ENCODE measurements at places on chromosomes 4 and X.

DNA sequence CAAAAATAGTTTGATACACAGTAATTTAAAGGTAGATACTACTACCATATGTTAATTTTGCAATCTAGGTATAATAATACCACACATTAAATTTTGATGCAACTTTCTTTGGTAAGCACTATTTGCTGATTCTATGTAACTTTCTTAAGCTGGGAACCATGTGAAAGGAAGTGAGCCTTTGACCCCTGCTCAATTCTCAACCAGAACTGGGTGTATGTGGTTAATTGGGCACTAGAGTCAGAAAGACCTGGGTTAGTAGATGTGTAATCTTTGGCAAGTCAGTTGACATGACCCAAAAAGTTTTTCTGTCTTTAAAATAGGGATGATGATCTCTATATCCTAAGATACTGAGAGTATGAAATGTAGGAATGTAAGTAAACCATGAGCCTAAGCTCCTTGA, 22.4 kb downstream of the TLR2 start:
- no peak for DNase-seq

DNA sequence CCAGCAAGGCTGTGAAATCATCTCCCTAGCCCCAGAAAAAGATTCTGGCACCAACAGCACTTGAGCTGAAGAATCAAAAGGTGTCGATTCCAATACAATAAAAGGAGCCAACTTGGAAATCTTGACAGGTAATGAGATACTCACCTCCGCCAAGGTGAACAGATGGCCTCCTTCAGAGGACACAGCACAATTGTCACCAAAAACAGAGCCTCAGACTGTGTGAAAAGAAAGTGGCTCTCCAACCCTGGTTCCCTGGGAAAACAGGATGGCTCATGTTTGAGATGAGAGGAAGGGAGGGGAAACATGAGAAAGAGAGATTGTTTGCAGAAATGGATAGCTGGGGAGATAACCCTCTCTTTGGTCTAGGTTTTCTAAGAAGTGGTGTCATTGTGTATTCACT, 168.9 kb downstream of the HS3ST1 start:
- DNase-seq: no peak

GRCh38 chr4:174317531-174317930, 33.8 kb downstream of the CEP44 start:
- DNase-seq: peak; percentile 57

GRCh38 chrX:22041907-22042530, 9.9 kb downstream of the PHEX start:
- no peak for DNase-seq

- DNase-seq: no peak
Observed at GRCh38 chrX:71581210-71581609, 3.0 kb downstream of the GCNA start.

DNA sequence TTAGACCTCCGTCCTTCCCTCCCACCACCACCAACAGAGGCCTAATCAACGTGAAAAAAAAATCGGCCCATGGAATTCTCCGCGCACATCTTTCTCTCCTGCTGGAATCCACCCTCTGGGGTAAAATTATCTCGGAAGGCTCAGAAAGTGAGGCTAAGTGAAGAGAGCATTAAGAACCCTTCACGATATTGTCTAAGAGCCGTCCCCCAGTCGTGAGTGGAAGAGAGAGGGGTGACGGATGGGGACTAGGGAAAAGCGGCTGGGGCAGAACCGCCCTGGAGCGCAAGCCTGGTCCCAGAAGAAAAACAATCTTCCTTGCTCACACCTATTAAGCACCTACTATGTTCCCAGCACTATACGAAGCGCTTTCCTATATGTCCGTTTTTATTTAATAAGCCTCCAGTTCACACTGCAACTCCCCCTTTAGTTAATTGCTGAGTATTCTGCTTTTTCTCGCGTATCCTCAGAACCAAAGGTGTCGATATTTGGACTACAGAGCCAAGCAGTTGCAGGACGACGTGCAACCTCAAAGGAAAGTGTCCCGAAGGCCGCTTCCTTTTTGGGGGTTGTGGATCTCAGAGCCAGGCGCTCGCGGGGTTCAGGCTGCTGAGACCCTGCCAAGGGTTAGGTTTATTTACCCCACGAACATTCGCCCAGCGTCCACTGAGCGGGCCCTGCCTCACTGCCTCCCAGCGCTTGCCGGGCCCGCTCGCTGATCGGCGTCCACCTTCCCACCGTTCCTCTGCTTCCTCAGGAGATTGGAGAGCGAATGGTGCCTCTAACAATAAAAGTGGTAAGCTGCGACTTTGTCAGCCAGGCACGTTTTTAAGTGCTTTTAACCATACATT, 889 bp downstream of the MGARP start:
- DNase-seq: no peak

GRCh38 chr4:61041527-61041926, 158.6 kb upstream of the ADGRL3 start:
- no peak for DNase-seq

- DNase-seq: peak; percentile 15
Observed at GRCh38 chr4:140653718-140654494, 85.1 kb upstream of the UCP1 start.

DNA sequence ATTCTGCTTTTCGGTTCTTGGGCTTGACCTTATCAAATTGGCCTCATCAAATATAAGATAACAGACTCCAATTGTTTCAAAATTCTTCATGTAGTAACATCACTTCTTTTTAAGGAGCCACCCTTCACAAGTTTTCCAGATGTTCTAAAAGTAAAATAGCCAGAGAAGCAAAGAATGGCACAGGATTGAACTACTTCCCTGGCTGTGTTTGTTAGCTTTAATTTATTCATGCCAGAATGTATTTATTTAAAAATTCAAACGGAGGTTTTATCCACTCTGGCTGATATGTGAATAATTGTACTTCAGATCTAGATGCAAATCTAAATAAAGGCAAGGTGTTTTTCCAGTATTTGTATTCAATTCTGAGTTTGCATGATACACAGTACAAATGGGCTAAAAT, 581.3 kb upstream of the TENM3 start:
- DNase-seq: no peak

DNA sequence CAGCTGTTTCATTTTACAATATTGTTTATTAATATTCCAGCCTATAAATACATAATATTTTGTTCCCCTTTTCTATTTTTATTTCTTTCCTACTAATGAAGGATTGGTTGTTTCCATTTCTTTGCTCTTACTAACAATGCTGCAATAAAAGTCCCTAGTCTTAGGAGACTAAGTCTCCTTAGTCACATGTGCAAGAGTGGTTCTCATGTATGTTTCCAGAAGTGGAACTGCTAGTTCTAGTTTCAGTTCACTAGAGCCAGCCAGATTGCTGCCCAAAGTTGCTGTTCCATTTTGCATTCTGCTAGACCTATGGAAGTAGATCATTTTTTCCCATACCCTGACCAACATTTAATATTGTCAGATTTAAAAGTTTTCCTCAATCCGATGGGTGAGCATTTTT, 44.3 kb downstream of the CNGA1 start:
- DNase-seq: no peak

DNA sequence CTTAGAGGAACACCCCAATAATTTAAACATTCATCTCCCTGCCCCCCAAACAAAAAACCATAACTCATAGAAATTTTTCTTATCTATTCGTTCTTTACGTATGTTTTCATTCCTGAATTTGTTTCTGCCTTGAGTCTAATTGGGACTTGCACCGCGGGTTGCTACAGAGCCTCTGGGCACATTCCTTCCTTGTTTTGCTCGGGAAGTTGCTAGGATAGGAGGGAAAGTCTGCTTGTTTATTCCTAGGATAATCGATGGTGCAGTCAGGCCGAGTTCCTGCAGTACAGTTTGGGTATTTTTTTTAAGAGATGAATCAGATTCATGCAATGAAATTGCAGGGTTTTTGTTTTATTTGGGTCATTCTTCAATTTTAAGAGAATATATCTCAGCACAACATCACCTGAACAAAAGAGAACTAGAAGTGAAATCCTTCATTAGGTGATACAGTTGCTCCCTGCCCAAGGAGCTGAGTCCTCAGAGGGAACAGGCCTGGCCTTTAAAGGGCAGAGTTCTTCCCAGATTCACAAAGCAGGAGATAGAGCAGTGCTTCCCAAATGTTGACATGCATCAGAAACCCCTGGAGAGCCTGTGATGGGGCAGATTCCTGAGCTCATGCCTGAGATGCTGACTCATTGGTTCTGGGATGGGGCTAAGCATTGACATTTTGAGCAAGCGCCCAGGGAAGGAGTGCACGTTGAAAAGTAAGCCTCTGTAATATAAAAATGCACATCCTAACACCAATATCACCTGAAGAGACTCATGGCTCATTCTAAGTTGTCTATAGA, 114.9 kb upstream of the FAM9B start:
- no peak for DNase-seq

DNA sequence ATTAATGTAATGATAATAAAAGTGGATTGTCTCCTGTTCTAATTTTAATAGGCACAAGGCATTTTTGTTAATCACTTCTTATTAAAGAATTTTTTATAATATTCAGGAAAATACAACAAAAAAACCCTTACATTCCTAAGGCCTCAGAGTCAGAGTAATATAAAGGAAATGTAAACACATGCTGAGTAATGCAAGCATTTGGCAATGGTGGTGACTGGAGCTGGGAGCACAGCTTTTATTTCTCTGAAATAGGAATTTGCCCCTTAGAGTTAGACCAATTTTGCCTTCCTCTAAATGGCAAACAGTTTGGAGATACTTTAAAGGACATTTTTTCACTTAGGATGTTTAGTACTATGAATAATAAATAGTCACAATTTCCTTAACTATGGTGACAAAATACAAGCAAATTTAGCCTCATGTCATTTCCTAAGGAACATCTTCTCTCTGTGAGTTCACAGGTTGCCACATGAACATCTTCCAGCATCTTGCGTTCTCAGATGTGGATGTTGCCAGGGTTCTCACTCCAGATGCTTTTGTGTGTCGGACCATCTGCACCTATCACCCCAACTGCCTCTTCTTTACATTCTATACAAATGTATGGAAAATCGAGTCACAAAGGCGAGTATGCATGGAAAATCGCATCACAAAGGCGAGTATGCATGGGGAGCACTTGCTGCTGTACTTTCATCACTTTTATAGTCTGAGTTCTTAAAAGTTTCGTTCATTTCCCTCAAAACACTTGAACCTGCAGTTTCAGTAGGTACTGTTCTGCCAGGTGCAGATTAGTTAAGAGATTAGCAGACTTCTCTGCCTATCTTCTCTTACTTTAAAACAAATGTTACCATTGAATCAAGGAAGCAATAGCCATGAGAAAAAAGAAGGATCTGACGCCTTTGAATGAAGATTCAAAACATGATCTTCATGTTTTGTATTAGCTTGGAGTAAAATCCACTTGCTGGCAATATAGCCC, 15.9 kb upstream of the F11 start:
- peak; percentile 6 for DNase-seq

DNA sequence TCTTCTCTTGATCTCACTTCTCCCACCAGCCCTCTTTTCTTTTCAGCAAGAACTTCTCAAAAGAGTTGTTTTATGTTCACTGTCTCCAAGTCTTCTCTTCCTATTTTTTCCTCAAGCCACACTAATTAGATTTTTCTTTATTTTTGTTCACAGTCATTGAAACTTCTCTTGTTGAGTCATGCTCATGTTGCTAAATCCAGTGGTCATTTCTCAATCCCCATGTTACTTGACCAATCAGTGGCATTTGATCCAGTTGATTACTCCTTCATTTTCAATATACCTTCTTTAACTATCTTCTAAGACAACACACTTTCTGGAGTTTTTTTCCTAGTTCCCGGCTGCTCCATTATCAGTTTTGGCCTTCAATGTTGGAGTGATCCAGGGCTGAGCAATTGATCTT, 103.1 kb upstream of the LSM6 start:
- DNase-seq: peak; percentile 3

- DNase-seq: no peak
Observed at GRCh38 chr4:40888933-40889332, 139.2 kb downstream of the NSUN7 start.

DNA sequence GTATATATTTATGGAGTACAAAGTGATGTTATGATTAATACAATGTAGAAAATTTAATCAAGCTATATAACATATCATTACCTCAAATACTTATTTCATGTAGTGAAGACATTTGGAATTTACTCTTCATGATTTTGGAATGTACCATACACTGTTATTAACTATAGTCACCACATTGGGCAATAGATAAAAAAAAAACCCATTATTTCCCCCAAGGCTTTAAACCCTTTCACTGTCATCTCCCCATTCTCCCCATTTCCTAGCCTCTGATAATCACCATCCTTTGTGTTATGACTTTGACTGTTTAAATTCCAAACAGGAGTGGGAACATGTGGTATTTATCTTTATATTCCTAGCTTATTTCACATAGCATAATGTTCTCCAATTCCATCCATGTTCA, 2189.1 kb upstream of the AGA start:
- DNase-seq: peak; percentile 6

GRCh38 chrX:133638285-133638684, 223.0 kb upstream of the GPC4 start:
- DNase-seq: no peak

DNA sequence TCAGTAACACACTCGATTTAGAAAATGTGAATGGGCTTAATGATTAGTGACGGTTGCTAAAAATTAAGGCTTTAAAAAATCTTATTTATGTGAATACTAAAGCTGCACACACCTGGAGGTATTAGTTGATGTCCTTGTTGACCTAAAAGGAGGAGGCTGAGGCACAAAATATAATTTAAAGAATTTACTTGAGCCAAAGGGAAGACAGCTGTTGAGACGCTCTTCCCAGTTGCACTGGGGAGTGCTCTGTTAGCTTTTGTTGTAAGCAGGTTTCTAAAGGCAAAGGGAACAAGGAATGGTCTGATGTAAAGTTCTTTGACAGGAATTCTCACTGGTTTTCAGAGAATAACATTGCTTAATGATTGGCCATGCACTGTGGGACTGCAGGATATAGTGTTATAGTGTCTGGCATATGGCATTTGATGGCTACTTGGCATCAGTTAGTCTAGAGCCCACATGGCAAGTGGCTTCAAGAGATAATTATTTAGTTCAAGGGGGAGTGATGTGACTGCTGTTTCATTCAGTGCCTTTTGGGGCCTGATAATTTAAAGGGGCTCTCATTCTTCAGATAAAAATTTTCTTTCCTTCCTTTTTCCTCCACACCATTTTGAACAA, 30.8 kb upstream of the PGM2 start:
- no peak for DNase-seq

DNA sequence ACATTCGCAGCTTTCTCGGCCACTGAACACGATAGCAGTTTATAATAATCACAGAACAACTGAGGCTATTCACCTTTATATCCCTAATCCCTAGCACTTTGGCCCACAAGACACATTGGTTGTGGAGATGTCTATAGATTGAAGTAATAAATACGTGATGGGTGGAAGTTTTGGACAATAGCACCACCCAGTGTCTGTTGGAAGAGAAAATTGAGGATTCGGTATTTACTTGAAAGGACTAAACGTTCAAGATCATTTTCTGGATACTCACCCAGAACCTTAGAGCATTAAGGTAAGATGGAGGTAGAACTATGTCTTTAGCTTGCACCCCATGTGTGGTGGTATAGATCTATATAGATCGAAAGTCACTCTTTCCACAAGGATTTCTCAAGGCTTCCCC, 787 bp upstream of the TMSB15A start:
- DNase-seq: no peak

- no peak for DNase-seq
Observed at GRCh38 chrX:17537723-17538243, 162.8 kb downstream of the NHS start.

Data from skeletal muscle cell (primary cell).